DMS 273 treated with DMSO at 0.1 percent for 48 hours (cell line): ENCODE measurements at places on chromosomes 5 and 9.

DNA sequence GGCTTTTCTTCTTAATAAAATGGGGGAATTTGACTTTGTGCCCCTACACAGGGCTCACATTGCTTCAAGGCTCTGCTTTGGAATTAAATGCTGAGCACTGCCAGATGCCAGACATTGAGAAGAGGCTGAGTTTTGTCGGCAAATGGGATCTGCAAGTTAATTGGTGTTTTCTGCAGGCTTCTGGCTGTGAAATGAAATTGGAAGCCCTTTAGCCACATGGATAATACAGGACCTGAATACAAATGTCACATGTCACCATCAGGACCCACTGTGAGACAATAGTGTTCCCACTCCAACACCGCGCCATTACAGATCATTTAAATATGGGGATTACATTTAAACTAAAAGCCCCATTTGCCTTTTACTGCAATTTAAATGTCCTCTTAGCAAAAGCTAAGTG is 164.4 kb downstream of the ZSWIM6 start:
- DNase-seq = no peak

GRCh38 chr5:132753135-132753987 is 6.1 kb downstream of the CCNI2 start:
- no peak for DNase-seq

GRCh38 chr9:70601000-70601951 is 186.8 kb upstream of the KLF9 start:
- DNase-seq = peak; percentile 83

DNA sequence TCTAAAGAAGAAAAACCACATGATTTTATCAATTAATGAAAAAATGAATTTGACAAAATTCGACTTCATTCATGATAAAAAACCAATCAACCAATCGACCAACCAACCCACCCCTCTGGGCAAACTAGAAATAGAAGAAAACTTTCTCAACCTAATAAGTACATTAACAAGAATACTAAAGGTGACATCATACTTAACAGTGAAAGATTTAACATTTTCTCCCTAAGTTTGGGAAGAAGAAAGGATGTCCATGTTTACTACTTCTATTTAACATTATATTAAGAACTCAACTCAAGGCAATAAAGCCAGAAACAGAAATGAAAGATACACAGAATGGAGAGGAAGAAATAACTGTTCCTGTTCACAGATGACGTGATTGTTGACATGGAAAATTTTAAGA is 476.1 kb upstream of the MEF2C start:
- no peak for DNase-seq

GRCh38 chr9:1404940-1405339 is 354.8 kb downstream of the DMRT2 start:
- no peak for DNase-seq

DNA sequence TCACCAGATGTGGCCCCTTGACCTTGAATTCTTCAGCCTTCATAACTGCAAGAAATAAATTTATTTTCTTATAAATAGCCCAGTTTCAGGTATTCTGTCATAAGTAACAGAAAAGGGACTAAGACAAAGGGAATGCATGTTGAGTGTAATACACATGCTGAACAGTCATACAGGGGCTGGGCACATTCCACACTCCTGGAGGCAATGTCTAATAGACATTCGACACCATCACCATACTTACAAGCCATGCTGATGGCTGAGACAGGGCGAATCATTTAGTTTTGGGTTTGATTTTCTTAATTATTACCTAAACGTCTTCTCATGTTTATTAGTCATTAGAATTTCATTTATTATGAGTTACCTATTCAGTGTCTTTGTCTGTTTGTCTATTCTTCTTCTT is 68.5 kb downstream of the TENT4A start:
- DNase-seq = no peak

GRCh38 chr9:98248737-98249474 is 6.5 kb downstream of the TBC1D2 start:
- DNase-seq = no peak

- DNase-seq = no peak
These were observed 135.4 kb upstream of the MAP1B start for GRCh38 chr5:71971862-71972261.

GRCh38 chr9:70117835-70118319 is 74.2 kb downstream of the MAMDC2 start:
- DNase-seq = no peak

DNA sequence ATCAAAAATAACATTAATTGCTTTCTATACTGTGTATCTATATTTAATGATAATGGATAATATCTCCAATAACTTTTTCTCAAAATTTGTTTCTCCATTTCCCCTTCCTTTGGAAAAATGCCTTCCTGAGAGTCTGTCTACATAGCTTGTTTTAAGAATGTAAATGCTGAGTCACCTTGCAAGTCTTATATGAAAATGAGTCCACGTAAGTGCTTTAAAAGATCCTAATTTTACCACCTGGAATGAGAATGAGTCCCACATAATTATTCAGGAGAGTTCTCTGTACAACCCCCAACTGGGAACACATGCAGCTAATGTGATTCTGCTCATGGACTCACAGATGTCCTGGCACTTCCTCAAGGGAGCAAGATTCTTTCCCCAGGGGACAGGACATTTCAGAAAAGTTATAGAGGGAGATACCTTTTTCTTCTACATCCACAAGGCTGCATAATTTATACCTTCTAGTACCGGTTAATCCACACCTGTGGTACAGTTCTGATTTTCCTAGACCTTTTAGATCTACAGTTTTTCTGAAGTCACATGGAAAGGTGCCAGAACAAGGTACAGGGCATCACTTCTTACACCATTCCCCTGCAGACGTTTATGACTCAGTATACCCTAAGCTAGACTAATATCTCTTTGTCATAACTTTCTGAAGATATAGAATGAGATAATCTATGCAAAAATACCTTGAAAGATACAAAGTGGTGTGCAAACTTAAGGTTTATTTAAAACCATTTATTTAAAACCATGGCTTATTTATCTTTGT is 314.1 kb downstream of the CETN3 start:
- no peak for DNase-seq

- no peak for DNase-seq
These were observed 205.6 kb upstream of the MPDZ start for GRCh38 chr9:13485068-13485596.

- DNase-seq = no peak
These were observed 12.5 kb downstream of the NREP start for GRCh38 chr5:111744455-111744854.
